Caco-2 (cell line): ENCODE measurements at places on chromosomes 1 and 21. TPM values are rescaled to one million over a fixed set of nuclear protein-coding genes. Genes with fewer than 3 reads are reported as not detected.
A peak's percentile ranks its signal among the peaks of the same experiment; 100 is the strongest.

GRCh38 chr1:241947354-241947753 lies 10.2 kb upstream of the BECN2 start:
- H3K27me3 ChIP-seq: no peaks in the 10 kb centered on the region
- H3K4me1 ChIP-seq: 0 out of 2 replicates have a peak, but pooled peaks cover 6% of the 10 kb centered on the region
- no peak overlapping the region for H3K4me3 ChIP-seq
- H3K27ac ChIP-seq: no peak overlapping the region
- H3K36me3 ChIP-seq: no peaks in the 10 kb centered on the region
- no peak for DNase-seq

GRCh38 chr1:212700223-212700891 lies 717 bp upstream of the BATF3 start:
- peaks cover 37% of the 10 kb centered on the region for H3K4me1 ChIP-seq
- H3K27ac ChIP-seq: no peak overlapping the region
- peak; percentile 25 for DNase-seq
- peaks cover 8% of the 10 kb centered on the region for H3K27me3 ChIP-seq
- no peaks in the 10 kb centered on the region for H3K36me3 ChIP-seq

- DNase-seq: no peak
- H3K4me1 ChIP-seq: no peaks in the 10 kb centered on the region
- H3K36me3 ChIP-seq: no peaks in the 10 kb centered on the region
- no peaks in the 10 kb centered on the region for H3K27me3 ChIP-seq
Measured at GRCh38 chr1:112735752-112736151, 20.6 kb upstream of the PPM1J start.

DNA sequence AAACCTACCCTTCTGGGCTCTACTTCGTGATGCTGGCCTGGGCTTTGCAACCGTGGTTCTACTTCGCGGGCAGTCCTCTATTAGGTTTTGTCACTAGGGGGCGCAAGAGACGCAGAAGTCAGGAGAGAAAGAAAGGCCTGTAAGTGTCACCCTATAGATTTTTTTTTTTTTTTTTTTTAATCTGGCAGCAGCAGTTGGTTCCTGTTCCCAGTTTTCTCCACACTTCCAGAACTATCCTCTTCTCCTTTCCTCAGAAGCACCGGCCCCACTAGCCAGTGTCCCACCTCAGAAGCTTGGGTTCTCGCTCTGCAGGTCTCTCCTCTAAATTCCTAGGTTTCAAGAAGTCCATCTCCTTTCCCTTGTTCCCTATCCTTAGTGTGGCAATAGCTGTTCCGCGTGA lies 9.1 kb upstream of the LCE2D start:
- H3K36me3 ChIP-seq: no peaks in the 10 kb centered on the region
- no peak overlapping the region for H3K27ac ChIP-seq
- H3K4me1 ChIP-seq: no peaks in the 10 kb centered on the region

- H3K27ac ChIP-seq: no peak overlapping the region
- no peak for DNase-seq
Measured at GRCh38 chr1:166302989-166303758, 136.4 kb upstream of the FAM78B start.

DNA sequence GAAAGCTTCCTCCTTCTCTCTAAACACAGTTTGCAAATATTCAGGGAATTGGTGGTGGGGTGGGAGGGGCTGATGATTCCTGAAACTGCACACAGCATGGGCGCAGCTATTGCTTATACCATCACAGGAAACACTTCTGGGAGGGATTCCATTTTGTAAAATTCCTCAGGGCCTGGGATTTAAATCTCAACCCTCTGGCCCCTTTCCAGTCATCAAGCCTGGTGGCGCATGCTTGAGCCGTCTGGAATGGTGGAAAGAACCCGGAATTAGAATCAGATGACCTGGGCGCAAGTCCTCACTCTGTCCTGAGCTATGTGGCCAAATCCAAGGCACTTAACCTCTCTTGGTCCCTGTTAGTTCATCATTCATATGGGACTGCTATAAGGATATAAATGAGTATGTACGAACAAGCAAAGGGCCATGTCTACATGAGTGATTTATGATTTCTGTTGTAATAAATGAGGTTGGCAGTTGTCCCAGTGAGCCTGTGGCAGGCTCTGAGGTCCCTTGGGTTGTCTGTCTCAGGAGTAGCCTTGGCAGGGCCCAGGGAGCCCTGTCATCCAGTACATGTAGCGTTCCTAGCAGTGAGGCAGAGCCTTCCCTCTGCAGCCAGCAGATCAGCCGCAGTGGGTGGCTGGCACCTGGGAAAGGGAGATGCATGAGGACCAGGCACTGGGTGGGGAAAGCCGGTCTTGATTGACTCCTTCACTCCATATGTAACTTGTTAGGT lies 72.0 kb downstream of the MAN1C1 start:
- no peaks in the 10 kb centered on the region for H3K27me3 ChIP-seq
- no peak overlapping the region for H3K4me3 ChIP-seq

DNA sequence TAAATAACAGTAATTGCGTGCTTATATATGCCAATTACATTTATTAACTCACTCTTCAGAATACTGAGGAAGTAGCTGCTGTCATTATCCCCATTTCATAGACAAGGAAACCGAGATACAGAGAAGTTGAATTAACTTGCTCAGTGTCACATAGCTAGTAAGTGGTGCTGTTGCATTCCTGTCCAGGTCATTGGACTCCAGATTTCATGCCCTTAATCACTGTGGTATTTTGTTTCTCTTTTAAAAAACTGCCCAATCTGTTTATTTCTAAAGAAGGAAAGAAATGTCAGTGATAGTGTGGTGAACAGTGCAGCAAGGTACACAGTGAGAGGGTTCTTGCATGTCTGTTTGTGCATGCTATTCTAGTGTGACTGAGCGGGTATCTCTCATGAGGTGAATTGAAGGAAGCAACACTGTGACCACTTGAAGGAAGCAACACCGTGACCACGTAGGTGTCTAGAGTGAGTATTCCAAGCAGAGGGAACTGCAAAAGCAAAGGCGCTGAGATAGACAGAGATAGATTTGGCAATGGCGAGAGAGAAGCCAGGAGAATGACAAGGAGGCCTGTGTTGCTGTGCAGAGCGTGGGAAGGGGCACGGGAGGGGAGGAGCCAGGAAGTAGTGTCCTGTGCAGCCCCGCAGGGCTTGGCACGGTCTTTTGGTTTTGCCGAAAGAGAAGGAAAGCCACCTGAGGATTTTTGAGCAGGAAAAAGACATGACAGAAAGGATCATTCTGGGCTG lies 95.9 kb downstream of the CAMTA1 start:
- no peaks in the 10 kb centered on the region for H3K36me3 ChIP-seq
- H3K4me3 ChIP-seq: no peak overlapping the region
- H3K27me3 ChIP-seq: no peaks in the 10 kb centered on the region
- peak overlapping the region; percentile 3 for H3K27ac ChIP-seq
- H3K4me1 ChIP-seq: peaks cover 13% of the 10 kb centered on the region; the same call in 1 of the 2 replicates

- H3K4me3 ChIP-seq: no peak overlapping the region
- H3K36me3 ChIP-seq: no peaks in the 10 kb centered on the region
- H3K27me3 ChIP-seq: no peaks in the 10 kb centered on the region
- no peaks in the 10 kb centered on the region for H3K4me1 ChIP-seq
- no peak overlapping the region for H3K27ac ChIP-seq
Measured at GRCh38 chr1:13556224-13556764, 27.3 kb upstream of the PDPN start.

- no peak overlapping the region for H3K27ac ChIP-seq
- peaks cover 5% of the 10 kb centered on the region; the same call in 1 of the 2 replicates for H3K4me1 ChIP-seq
- peak; percentile 90 for DNase-seq
- H3K27me3 ChIP-seq: no peaks in the 10 kb centered on the region
Measured at GRCh38 chr21:44949779-44950198, 10.0 kb downstream of the SLX9 start.

- H3K27me3 ChIP-seq: no peaks in the 10 kb centered on the region
- peaks cover 12% of the 10 kb centered on the region; the same call in 1 of the 2 replicates for H3K4me1 ChIP-seq
- H3K4me3 ChIP-seq: no peak overlapping the region
- DNase-seq: no peak
Measured at GRCh38 chr1:212121779-212122178, 86.2 kb downstream of the DTL start.

GRCh38 chr1:25912076-25912831 lies 6.0 kb upstream of the STMN1 start:
- no peaks in the 10 kb centered on the region; the same call in 1 of the 2 replicates for H3K4me1 ChIP-seq
- no peak overlapping the region for H3K27ac ChIP-seq
- H3K4me3 ChIP-seq: no peak overlapping the region

- no peaks in the 10 kb centered on the region for H3K36me3 ChIP-seq
- peaks cover 11% of the 10 kb centered on the region; the same call in 1 of the 2 replicates for H3K4me1 ChIP-seq
- H3K27me3 ChIP-seq: no peaks in the 10 kb centered on the region
- no peak for DNase-seq
Measured at GRCh38 chr1:218851586-218851985, 322.1 kb upstream of the LYPLAL1 start.

GRCh38 chr21:29477347-29477746 lies 178.6 kb downstream of the BACH1 start:
- no peak for DNase-seq
- no peak overlapping the region for H3K27ac ChIP-seq
- H3K4me1 ChIP-seq: no peaks in the 10 kb centered on the region
- no peak overlapping the region for H3K4me3 ChIP-seq
- H3K27me3 ChIP-seq: no peaks in the 10 kb centered on the region

- H3K27me3 ChIP-seq: no peaks in the 10 kb centered on the region
- no peak overlapping the region for H3K4me3 ChIP-seq
- no peak overlapping the region for H3K27ac ChIP-seq
Measured at GRCh38 chr1:74246315-74246714, 11.1 kb downstream of the TNNI3K start.

DNA sequence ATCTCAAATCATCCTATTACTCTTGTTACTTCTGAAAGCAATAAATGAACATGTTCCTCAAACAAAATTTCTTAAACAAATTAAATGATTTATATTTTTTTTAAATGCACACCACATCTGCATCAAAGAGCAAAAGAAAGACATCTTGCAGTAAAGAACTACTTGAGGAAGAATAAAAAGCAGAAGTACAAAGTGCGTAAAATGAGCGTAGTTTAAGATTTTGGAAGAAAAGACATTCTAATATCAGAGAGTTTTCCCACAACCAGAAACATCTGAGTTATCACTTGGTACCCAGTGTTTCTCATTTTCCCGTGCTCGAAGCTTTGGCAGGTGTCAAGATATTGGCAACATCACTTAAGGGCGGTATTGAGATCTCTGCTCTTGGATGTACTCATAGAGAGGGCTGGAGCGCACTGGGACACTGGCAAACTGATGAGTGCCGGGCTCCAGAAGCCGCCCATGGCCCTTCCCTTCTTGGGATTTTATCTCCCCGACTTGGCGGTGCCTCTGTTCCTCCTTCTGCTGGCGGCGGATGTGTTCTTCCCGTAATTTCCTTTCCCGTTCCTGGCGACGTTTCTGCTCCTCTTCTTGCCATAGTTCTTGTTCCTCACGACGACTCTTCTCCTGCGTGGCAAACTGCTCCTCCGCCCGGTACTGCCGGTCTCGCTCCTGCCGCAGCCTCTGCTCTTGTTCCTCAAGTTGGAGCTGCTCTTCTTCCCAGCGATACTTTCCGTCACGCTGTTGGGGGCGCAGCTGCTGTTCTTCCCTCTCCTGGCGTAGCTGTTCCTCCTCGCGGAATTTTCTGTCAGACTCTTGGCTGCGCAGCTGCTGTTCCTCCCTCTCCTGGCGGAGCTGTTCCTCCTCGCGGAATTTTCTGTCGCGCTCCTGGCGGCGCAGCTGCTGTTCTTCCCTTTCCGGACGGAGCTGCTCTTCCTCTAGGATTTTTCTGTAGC lies 7.9 kb downstream of the TCHH start:
- H3K27me3 ChIP-seq: peaks cover 7% of the 10 kb centered on the region
- H3K4me1 ChIP-seq: peaks cover 10% of the 10 kb centered on the region
- no peaks in the 10 kb centered on the region for H3K36me3 ChIP-seq
- peak overlapping the region; percentile 42 for H3K4me3 ChIP-seq
- peak; percentile 70 for DNase-seq

DNA sequence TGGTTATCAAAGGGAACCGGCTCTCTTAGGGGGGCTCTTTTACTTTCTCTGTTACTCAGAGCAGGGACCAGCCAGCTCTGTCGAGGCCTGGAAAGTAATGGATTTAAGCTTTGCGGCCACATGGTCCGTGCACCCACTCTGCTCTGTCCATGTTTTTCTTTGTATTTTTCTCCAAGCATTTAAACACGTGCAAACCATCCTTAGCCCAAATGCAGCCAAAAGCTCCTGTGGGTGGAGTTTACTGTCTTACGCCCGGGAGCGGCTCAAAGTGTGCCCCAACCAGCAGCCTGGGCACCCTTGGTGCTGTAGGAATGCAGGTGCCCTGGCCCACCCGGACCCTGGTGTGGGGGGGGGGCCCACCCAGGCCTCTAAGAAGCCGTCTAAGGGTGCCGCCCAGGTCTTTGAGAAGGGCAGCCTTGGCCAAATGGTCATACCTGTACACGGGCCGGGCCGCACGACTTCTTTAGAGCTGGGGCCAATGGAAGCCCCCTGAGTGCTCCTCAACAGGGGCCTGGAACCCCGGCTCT lies 29.2 kb upstream of the POFUT2 start:
- no peaks in the 10 kb centered on the region for H3K27me3 ChIP-seq
- H3K4me1 ChIP-seq: peaks cover 32% of the 10 kb centered on the region
- H3K4me3 ChIP-seq: no peak overlapping the region
- no peak overlapping the region for H3K27ac ChIP-seq
- H3K36me3 ChIP-seq: no peaks in the 10 kb centered on the region

DNA sequence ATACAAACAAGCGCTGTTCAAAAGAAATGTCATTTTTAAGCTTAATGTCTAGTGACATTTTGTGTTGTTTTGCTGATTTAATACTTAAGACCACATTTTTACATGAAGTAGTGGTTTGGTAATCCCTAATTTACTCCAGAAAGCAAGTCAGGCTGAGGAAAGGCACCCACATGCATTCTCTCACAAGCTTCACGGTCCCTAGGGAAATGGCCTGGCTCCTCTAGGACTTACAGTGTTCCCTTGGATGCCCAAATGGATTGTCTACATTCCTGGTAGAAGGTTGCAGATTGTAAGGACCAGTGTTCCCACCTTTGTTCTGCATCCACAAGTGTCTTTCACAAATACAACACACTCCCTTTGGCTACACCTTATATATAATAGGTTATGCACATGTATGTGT lies 9.5 kb downstream of the GPSM2 start:
- no peaks in the 10 kb centered on the region for H3K36me3 ChIP-seq
- H3K27me3 ChIP-seq: no peaks in the 10 kb centered on the region
- no peak for DNase-seq
- no peak overlapping the region for H3K4me3 ChIP-seq

DNA sequence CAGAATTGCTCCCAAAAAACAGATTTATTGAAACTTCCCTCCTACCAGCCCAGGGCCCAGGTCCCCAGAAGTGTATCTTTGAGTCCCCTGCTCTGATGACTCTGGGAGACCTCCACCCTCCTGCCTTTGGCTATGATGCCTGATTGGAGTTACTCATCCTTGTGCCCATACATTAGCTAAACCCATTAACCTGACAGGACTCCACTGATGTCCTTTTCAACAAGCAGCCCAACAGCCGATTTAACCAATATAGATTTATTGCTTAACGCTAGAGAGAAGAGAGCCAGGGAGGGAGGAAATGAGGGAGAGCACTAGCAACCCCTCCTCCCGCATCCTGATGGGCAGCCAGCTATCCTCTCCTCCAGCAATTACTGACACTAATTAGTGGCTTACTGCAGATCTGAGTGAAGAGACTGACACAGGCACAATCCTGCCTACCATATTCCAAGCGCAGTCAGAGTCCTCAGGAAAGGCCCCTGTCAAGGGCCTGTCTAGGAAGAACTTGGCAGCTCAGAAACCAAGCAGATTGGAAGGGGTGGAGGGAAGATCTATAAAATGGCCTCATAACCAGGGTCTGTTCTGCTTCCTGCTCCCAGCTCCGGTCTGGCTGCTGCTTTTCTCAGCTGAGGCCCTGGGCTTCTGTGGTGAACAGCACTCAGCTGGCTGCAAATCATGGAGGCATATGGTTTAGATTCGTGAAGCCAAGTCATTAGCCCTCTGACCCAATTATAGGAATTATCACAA lies 484.5 kb upstream of the DAB1 start:
- no peak overlapping the region for H3K27ac ChIP-seq
- no peaks in the 10 kb centered on the region for H3K4me1 ChIP-seq
- H3K27me3 ChIP-seq: no peaks in the 10 kb centered on the region
- DNase-seq: no peak
- H3K36me3 ChIP-seq: no peaks in the 10 kb centered on the region
- no peak overlapping the region for H3K4me3 ChIP-seq

The CLCA4 gene
- total RNA-seq: not detected in 2 replicates

The NKAIN1 gene
- 0.12 TPM in 1 of 2 replicates, not detected in the other for total RNA-seq

The CNIH3 gene
- total RNA-seq: 1.3 and 2.2 TPM in 2 replicates

The ARID1A gene
- total RNA-seq: 66.5 and 73.3 TPM in 2 replicates

The OXCT2 gene
- total RNA-seq: 4.6 and 6.4 TPM in 2 replicates
